ENCODE measurements at places on chromosomes 2 and 18.

- no peak for DNase-seq
Observed at GRCh38 chr2:221468317-221468716, 103.8 kb downstream of the EPHA4 start.

- DNase-seq, result peak; percentile 62
Observed at GRCh38 chr2:157809212-157809611, 66.9 kb downstream of the ACVR1 start.

- no peak for DNase-seq
Observed at GRCh38 chr18:28523758-28524475, 347.0 kb upstream of the CDH2 start.

- DNase-seq, result no peak
Observed at GRCh38 chr2:155266109-155266508, 567.6 kb downstream of the KCNJ3 start.
